ENCODE measurements at places on chromosomes 3 and 15.

DNA sequence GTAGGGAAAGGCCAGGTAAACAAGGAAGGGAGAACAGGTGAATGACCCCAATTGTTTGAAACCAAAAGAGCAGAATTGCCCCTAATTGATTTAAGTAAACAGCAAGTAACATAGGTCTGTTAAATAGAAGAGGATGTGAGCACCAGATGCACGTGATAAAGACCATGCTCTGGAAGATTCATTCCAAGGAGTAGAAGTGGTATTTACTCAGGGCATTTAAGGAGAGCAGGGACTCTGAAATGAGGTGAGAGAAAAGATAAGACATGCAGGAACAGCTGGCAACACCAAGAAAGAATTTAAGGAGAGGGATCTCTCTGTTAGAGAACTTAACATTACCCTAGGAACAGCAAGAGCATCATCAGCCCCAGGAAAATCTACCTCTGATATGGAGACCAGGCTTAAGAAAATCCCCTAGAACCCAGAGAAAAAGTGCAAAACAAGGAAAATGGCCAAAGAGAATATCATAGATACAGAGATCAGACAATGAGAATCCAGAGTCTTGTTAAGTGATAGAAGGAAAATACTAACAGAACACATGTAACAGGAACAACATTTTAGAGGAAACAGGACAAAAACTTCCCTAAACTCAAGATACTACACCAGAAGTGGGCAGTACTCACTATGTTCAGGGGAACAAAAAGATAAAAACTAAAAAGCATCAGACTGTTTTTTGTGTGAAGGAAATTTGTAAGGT, 6.4 kb downstream of the NUDT16 start:
- DNase-seq, result no peak

DNA sequence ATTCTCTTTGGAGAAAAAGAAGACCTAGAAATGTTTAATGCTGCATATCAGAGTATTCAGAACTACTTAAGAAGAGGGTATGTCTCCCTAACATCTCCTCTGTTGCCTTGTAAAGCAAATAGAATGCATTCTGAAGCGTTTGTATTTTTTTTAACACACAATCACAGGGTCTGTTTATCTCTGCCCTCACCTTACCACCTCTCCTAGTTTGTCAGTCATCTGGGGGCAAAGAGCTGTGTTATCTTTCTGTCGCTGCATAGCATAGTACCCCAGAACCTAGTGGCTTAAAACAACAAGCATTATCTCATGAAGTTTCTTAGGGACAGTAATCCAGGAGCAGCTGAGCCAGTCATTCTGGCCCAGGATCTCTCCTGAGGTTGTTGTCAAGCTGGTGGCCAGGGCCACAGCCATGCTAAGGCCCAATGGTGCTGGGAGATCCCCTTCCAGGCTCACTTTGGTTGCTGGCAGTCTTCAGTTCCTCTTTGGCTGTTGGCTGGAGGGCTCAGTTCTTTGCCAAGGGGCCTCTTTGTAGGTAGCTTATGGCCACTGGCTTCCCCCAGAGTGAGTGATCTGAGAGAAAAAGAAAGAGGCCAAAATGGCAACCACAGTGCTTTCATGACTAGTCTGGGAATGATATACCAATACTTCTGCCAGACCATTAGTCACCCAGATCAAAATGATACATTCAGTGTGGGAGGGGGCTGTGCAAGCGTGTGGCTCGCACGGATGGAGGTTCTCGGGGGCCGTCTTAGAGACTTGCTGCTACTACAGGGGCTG, 17.8 kb downstream of the EDEM1 start:
- DNase-seq, result no peak

GRCh38 chr3:154013736-154014135, 107.5 kb upstream of the ARHGEF26 start:
- DNase-seq, result no peak

DNA sequence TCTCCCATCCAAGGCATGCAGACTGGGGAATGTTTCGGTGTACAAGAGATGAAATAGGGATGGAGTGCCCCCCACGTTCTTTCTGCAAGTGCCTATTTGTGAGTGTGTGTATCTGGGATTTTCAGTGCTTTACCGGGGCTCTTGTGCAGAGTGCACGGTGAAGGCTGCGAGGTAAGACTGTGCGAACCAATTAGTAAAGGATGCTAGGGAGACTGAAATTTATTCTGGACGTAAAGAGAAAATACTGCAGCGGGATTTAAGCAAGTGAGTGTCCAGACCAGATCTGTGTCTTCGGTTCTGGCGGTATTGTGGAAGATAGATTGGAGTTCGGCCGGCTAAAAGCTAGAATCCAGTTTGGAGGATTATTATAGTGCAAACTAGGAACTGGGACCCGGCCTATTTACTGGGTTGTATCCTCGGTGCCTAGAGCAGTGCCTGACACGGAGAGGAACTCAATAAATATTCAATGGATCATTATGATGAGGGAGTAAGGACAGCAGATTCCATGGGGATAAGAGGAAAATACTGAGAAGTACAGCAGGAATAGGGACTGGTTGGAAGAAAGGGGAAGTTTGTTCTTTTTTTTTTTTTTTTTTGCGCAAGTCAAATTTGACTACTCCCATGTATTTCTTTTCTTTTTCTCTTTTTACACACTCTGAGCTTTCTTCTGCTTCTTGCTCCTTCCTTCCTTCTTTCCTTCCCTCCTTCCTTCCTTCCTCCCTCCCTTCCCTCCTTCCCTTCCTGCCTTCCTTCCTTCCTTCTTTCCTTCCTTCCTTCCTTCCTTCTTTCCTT, 580 bp upstream of the MAGEF1 start:
- peak; percentile 76 for DNase-seq

DNA sequence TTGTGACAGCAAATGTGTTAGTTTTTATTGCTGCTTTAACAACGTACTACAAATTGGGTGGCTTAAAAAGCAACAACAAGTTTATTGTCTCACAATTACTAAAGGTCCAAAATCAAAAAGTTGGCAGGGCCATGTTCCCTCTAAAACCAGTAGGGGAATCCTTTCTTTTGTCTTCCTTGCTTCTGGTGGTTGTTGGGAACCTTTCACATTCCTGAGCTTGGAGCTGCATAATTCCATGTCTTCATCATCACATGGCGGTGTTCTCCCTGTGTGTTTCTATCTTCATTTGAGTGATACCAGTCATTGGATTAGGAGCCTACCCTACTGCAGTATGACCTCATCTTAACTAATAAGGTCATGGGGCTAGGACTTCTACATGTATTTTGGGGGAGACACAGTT, 7.4 kb downstream of the SPRED1 start:
- DNase-seq, result no peak

DNA sequence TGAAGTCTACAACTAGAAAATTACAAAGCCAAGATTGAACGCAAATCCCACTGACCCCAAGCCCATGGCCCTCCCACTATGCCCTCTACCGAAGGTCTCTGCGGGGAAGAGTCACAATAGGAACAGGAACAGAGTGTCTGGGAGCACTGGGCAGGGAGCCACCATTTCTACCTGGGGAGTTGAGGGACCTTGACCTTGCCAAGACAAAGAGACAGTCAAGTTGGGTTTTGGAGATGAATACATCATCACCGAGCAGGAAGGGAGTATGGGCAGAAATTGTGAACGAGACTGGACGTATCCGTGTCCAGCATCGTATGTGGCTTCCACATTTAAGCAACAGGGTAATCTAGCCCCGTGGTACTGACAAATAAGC, 30.8 kb upstream of the BFSP2 start:
- DNase-seq, result no peak

GRCh38 chr15:63801171-63801570, 32.6 kb downstream of the HERC1 start:
- DNase-seq, result no peak

DNA sequence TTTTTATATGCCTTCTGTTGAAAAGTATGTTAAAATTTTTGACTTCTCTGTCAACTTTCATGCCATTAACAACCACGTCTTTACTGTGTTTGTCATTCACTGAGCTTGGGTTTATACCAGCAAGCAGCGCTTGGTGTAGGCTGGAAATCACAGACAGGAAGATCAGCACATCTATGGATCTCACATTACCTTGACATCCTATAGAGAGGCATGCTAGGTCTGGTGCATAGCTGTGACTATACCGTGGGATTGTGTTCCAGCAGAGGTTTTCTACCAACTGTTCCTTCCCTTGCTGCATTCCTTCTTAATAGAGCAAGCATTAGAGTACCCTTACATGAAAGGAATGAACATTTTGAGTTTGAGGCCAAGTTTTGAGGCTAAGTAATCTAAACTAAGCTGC, 53.0 kb downstream of the DZIP3 start:
- DNase-seq, result no peak

DNA sequence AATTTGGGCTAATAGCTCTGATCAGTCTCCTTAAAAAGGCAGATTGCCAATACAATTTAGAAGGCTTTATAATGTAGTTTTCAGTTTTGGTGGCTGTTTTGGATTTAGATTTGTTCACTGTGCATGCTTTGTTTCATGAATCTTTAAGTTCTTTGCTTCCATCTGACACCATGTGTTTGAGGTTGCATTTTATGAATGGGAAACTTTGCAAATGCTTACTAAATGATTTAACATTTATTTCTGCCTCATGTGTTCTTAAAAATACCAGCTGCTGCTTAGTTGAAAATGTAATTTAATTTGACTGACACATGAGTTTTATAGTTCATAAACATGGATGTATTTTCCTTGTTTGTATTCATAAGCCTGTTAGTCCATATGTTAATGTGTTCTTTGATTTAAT, 78.6 kb downstream of the RNF13 start:
- DNase-seq, result no peak

DNA sequence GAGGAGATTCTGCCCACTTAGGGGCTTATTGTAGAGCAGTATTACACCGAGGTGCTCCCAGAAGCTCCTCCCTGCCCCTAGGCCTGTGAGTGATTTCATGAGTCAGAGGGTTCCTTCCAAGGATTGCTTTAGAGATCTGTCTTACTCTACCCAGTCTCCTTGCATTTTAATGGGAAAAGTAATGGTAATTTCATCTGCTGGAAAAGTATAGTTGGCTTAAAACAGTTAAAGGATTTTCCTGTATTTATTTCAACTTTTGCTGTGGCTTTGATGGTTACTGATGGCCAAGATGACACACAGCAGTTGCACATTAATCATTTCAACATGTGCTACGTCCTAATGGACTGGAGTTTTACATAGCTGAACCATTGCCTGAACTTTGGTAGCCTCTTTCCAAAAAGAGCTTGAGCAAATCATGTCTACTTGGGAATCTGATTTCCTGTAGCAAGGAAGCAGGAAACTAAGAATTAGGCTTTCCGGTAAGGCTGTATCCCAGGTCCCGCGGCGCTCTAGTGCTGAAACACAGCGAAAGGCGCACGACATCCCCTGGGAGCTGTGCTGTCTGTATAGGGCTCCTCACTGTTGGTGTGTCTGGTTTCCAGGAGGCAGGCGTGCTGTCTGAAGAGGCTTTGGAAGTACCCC, 9.2 kb upstream of the PGPEP1L start:
- DNase-seq, result no peak

GRCh38 chr3:112640930-112641801, at the start of gene CCDC80:
CCDC80 (minus strand) TSS chr3:112641143; CDS start chr3:112639905, 1,238 bp downstream.
- no peak for DNase-seq

DNA sequence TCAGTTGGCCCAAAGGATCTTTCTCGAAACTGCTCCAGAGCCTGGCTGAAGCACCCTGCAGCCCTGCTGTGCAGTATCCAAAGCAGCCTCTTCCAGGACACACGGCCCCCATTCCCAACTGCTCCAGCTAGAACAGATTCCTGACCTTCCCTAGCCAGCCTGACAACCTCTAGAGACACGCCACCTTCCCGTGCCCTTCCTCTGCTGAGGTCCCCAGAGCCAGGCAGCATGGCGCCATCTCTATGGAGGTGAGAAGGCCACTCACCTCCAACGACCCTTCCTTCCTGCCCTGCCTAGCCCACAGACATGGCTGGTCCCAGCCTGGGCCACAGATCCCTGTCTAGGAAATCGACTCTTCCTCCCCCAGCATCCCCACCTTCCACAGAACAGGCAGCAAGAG, 3.1 kb downstream of the KIF7 start:
- no peak for DNase-seq

GRCh38 chr15:67997996-67998395, 56.1 kb upstream of the PIAS1 start:
- no peak for DNase-seq

DNA sequence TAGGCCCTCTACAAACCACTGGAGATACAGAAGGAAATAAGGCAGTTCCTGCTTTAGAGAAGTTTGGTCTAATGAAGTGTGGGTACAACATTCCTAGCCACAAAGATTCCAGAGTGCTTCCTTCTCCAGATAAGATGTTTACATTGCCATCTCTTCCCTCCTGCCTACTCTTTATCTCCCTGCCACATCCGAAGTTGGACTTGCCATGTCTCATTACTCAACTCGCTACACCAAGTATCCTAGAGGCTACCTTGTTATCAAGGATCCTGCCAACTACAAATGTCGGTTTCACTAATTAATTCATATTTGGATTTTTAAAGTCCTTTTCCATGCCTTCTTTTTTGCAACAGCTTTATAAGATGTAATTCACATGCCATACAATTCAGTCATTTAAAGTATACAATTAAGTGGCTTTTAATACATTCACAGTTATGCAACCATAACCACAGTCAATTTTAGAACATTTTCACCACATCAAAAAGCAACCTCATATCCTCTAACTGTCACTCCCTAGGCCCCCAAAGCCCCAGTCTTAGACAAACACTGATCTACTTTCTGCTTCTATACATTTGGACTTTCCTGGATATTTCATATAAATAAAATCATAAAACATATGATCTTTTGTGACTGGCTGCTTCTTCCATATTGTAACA, 53.7 kb upstream of the CSTA start:
- DNase-seq, result no peak

DNA sequence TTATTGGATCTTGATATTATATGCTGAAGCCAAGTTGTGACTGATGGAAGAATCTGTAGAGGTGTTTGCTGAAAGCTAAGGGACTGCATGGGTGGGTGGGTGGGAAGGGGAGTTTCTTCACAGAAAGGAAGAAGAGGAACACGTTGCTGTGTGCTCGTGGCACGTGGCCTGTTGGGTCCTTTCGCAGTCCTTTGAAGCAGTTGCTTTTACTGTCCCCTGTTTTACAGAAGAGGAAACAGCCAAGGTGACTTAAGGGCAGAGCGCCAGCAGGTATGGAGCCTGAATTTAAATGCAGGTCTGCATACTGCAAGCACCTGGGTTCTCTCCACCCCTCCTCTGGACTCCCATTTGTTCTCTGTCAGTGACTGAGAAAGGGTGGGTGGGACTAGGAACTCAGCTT, 59.4 kb upstream of the PRR23C start:
- no peak for DNase-seq

GRCh38 chr3:11908981-11909698, 62.5 kb upstream of the TAMM41 start:
- DNase-seq, result no peak

DNA sequence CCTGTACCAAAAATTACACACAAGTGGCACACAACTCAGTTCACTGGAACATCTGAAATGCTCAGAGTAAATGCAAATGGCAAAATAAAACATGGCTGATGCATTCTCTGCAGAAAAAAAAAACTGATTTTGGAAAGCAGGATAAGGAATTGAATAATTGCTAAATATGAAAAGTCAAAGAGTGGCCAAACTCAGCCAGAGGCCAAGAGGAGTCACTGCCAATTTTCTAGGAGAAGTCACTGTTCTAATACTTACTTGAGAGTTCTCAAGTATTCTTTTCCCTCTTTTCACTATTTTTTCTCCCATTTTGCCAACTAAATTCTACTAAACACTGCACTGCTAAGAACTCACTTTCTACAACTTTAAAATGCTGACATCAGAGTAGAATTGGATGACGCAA, 1018.6 kb downstream of the TUSC7 start:
- no peak for DNase-seq

Data from hippocampal formation (tissue), 2 donors.